ENCODE measurements at places on chromosomes 3 and 15.
A peak's percentile ranks its signal among the peaks of the same experiment; 100 is the strongest.

- DNase-seq, result no peak
Observed at GRCh38 chr3:182562274-182562673, 231.0 kb upstream of the ATP11B start.

GRCh38 chr3:175149675-175150074, 290.5 kb downstream of the NAALADL2 start:
- DNase-seq, result no peak

DNA sequence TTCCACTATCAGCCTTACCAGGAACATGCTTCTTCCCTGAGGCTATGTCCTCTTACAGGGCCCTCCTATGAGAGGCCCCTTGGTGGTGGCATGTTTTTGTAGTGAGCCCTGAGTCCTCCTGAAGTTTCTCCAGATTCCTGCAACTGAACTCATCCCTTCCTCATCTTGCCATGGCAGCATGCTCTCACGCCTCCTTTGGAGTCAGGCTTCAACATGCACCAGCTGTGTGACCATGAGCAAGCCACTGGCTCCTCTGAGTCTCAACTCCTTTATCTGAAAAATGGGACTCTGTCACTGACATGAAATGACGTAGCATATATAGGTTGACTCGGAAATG, 216.3 kb upstream of the TLE3 start:
- no peak for DNase-seq

DNA sequence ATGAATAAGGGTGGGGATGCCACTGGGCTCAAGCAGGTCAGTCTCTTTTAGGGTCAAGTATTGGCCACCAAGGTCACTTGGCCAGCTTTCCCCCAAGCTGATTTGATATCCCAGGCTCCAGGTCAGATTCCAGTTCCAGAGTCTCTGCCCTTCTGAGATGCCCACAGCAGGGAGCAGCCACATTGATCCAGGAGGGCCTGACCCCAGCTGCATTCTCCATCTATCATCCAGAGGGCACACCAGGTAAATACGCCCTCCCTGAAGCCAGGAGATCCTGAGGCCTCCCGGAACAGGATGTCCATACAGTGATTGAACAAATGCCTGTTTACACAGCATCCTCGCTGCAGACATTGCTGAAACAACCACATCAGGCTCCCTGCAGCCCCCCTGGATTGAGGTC, 264.6 kb upstream of the TLE3 start:
- DNase-seq, result no peak

GRCh38 chr3:94081884-94082283, 19.0 kb downstream of the NSUN3 start:
- no peak for DNase-seq

DNA sequence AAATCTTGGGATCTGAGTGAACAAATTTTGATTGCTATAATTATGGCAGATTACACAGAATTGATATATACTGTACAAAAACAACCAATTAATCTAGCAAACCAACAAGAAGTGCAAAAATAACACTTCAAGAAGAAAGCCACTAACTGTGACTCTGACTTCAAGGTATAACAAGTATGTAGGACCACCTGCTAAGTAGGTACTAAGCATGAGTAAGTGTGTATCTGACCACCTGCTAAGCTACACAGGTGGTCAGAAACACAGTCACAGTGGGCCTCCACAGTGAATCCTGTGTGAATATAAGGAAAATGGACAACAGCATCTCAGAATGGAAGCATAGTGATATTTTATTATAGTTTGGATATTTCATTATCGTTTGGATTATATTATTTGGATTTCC, 14.8 kb upstream of the PLSCR4 start:
- no peak for DNase-seq

GRCh38 chr15:67823314-67824196, 1.8 kb upstream of the SKOR1 start:
- DNase-seq, result peak; percentile 81

- DNase-seq, result no peak
Observed at GRCh38 chr3:71601811-71602210, 18.3 kb upstream of the FOXP1 start.

DNA sequence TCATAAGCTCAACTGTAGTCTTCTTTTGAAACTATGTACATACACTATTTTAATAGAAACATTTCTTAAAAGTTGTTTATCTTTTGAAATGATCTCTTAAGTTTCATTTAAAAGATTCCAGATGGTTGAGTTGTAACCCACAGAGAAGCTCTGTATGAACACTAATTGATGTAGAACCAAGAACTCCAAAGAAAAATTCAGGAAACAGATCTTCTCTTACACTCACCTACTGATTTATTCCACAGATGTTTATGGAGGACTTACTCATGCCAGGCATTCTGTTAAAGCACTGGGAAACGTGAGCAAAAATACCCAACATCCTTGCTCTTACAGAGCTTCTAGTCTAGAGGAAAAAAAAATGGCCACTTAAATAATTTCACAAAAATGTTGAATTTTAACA, 551.1 kb downstream of the NAALADL2 start:
- DNase-seq, result no peak

DNA sequence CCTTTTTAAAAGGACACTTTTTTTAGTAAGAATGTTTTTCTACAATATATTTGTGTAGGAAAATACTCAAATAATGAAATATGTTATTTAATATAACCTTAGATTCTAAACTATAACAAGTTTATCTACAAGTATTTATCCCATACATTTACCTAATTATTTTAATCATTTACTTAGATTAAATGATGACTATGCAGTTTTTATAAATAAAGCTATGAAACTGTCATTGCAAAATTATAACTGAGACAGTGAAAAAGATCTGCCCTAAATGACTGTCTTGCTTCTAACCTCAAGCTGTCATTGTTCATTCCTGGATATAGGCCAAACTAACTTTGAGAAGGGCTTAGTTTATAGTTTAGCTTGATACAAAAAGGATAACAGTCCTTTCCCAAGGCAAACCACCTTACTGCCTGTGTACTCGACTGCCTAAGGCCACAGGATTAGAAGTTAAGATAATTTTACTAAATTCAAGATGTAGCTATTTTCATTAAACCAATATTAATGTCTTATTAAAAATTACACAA, 84.1 kb downstream of the GLDN start:
- DNase-seq, result no peak

DNA sequence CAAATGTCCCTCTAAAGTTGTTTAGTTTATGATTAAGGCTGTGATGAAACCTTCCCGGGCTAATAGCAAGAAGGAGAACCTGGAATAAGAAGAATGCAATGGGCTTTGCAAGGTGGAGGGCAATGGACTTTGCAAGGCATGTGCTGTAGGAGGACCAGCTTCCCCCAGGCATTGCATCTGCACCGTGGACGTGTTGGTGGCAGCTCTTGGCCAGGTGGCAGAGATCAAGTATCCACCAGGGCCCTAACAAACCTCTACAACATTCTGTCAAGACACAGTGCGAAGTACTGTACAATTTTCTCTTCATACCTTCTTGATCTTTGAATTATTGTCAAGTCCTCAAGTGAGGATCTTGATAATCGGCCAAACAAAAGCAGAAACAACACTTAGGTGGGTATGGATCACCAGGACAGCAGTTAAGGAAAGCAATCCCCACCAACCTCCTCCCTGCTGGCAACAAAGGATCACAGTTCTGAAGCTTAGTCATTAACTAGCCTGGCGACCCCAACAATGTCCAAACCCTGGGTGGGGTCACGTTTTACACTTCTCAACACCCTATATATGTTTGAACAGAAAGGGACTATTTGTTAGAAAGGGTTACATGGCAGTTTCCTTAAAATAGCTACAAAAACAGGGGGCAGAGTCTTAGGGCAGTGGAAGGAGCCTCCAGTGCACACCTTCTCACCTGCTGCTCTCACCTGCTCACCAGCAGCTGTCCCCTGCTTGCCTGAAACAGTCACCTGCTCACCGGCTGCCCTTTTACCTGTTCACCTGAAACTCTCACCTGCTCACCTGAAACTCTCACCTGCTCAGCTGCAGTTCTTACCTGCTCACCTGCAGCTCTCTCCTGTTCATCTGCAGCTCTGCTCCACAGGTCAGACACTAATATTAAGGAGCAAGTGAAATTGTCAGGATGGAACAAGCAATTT, 137.9 kb upstream of the LIPC start:
- DNase-seq, result no peak

- no peak for DNase-seq
Observed at GRCh38 chr3:126152901-126153694, 27.3 kb downstream of the ALDH1L1 start.

DNA sequence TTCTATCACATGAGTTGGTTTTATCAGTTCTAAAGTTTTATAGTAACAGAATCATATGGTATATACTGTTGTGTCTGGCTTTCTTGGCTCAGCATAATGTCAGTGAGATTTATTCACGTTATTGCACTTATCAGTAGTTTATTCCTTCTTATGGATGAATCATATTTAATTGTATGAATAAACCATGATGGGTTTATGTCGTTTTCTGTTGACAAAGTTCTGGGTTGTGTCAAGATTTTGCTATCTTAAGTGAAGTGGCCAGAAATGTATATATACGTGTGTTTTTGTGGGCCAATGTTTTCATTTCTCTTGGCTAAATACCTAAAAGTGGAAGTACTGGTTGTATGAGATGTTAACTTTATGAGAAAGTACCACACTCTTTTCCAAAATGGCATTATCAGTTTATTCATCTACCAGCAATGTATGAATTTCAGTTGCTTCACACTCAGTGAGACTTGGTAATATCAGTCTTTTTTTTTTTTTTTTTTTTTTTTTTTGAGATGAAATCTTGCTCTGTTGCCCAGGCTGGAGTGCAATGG, 112.4 kb upstream of the DCBLD2 start:
- DNase-seq, result no peak

GRCh38 chr3:194824100-194824499, 138.4 kb downstream of the FAM43A start:
- no peak for DNase-seq

GRCh38 chr3:152123457-152123856, 145.3 kb upstream of the MBNL1 start:
- no peak for DNase-seq

DNA sequence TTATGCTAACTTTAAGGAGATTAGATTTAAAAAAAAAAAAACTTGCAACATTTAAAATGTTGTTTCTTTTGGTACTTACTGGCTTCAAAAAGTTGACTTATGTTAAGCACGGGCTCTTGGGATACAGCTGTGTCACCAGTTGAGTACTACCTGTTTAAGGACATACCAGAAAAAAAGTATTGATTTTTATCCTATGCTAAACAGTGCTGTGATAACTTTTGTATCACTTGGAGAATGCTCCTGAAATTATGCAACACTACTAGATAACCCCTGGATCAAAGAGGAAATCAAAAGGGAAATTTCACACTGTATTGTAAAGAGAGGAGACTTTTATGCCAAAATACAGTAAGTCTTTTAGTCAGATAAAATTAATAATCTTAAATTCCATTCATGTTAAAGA, 77.7 kb downstream of the SLMAP start:
- no peak for DNase-seq

- no peak for DNase-seq
Observed at GRCh38 chr15:62369454-62369853, 204.4 kb upstream of the C2CD4B start.

DNA sequence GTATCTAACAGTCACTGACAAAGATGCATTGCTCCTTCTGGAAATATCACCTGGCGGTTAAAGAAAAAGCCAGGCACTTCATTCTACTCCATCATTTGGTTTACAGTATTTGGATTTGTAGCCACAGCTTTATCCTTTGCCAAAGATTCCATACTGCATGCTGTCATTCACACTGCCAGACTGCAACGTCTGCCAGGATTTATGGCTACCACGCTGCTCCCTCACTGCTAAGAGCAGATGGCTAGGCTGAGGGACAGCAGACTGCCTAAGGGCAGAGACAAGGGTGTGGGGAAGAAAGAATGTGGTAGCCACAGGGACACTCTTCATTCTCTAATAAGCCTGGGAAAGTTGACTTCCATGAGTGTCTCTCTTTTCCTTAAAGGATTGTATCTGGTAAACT, 1047.0 kb downstream of the TUSC7 start:
- no peak for DNase-seq

DNA sequence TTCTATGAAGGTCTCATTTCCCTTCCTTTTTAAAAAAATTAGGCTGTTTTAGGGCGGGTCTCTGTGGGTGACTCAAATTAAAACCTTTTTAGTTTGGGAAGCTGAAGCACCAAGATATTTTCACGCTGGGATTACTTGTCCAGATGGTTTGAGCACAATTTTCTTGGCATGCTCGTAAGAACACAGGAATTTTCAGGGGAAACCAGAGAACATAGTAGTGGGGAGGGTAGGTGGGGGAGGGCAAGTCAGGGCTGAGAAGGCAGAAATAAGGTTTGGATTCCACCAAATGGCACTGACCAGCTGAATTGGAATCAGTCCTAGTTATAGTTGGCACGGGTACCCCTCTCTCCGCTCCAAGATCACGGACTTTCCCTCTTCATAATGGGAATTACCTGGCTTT, 97.3 kb upstream of the LRIG1 start:
- DNase-seq, result no peak

DNA sequence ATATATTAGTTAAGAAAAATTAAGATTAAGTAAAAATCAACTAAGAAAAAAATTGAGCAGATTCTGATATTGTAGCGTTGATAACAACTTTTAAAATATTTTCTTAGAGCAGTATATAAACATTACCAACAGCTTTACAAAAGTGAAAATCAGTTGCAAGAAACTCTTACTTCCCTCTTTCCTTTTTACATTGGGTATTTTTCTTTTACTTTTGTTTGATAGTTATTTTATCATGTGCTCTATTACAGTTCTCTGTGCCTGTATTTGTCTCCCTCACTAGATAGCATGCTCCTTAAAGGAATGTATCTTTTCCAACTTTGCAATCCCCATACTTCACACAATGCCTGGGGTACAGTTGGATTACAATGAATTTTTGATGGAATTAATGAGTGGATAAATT, 87.5 kb upstream of the P3H2 start:
- DNase-seq, result no peak

- no peak for DNase-seq
Observed at GRCh38 chr3:41103200-41103599, 96.1 kb upstream of the CTNNB1 start.

GRCh38 chr3:77693147-77693546, 653.2 kb downstream of the ROBO2 start:
- DNase-seq, result no peak

GRCh38 chr15:40427188-40427587, 13.6 kb upstream of the BAHD1 start:
- DNase-seq, result no peak

DNA sequence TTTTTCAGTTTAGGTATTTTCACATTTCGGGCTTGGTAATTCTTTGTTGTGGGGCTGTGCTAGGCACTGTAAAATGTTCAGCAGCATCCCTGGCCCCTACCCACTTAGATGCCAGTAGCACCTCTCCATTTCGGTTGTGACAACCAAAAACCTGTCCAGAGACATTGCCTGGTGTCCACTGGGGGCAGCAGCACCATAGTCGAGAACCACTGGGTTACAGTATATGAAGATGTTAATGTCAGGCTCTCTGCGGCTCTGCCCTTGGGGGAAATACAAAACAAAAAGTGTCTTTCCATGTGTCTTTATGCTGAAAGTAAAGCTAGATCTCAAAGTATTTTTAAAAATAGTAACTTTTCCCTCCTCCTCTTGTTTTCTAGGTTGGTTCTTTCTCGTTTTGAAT, 177.2 kb downstream of the ITPR1 start:
- DNase-seq, result peak; percentile 32

Data from 8988T (cell line).